ENCODE measurements at places on chromosomes 1 and 21.

DNA sequence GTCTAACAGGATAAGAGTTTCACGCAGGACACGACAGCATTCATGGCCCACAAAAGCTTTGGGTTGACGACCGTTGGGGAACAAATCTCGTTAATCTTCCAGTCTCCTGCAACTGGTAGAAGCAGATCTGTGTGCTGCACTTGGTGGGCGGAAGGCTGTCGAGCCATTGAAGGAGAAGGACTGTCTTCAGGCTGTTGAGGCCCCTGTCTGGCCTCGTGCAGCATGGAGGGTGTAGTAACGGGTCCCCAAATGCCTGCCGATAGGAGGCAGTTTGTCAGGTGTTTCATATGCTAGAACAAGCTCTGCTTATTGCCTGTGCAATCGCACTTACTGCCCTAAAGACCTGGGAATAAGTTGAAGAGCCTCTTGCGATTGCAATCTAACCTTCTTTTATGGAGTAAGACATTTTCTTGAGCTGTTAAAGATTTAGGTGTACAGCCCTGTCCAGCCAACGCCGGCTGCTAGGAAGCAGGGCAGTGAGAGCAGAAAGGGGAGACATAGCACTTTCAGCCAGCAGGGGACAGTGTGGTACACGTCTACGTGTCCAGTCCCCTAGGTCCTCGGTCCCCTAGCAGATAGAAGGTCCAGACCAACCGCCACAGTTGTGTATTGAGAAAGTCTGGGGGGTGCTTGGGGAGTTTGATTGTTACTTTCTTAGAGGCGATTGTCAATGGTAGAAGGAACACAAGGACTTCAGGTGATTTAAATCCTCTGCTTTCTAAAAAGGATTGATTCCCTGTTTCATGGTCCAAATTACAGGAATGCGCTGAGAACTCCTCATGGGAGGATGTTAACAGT is 102.3 kb upstream of the TMPRSS2 start:
- DNase-seq = peak; percentile 62

- DNase-seq = no peak
These were observed 308.1 kb downstream of the CTH start for GRCh38 chr1:70719154-70719553.

GRCh38 chr1:162387226-162388082 is 5.9 kb downstream of the C1orf226 start:
- DNase-seq = no peak

DNA sequence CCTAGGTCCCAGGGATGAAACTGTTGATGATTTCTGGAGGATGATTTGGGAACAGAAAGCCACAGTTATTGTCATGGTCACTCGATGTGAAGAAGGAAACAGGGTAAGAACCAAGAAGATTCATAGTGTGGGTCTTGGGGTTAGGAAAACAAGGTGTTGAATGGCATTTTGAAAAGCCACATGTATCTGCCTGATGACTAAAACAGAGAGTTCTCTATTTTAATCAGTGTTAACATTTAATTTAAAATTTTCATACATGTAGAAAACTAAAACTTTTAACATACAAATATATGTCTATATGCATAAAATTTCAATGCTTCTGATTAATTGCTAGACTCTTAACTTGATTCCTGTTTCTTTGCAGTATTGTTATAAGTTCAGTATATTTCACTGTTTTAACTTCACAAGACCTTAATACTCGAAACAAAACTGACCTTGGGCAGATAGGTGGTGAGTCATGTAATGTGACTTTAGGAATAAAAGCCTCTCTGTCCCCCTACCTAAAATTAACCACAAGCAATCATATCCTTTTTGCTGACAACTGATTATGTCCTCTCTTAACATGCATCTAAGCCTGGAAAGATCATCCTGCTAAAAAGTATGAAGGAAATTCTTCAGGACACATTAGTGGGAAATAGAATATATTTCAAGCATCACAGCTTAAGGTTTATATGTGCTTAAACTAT is 95.6 kb downstream of the PTPRC start:
- DNase-seq = peak; percentile 87

- peak; percentile 28 for DNase-seq
These were observed 28.2 kb downstream of the ATP8B2 start for GRCh38 chr1:154353460-154353904.

All from COLO829 (cell line).